ENCODE measurements at places on chromosomes 3 and 15.

DNA sequence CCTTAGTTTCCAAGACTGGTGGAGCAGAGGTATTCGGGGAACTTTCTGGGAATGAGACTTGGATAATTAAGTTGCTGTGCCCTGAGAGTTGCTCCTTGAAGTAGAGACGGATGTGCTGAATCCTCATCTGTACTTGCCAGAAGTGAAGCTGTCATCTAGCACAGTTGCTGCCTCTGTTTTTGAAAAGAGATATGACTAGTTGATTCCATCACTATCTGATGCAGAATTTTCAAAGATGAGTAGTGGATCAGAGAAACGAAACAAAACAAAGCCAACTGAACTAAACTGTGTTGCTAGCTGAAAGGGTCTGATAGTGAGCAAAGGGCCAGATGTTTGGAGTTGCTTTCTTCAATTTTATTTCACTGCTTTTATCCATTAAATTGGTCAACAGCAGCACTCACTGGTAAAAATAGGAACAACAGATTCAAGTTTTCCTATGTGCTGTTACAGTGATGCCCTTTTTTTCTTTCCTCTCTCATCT, 52.7 kb downstream of the MITF start:
- DNase-seq = no peak

DNA sequence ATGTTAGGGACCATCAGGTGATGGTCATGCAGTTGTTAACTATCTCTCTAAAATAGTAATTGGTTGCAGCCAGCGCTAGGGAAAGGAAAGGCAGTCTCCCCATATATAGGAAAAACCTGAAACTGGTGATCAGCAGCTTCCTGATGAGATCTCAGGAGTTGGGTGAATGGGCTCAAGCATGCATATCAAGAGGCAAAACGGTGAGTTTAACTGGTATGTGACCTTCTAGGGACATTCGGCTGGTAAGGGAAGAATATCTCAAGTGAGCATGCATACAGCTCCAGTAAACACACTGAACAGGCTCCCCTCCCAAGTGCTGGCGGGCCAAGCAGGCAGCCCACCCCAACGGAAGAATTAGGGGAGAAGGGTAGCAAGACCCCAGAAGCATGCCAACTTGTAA, 49.3 kb upstream of the ROBO2 start:
- DNase-seq = no peak

- peak; percentile 50 for DNase-seq
Observed at GRCh38 chr15:85854345-85855097, 59.8 kb upstream of the KLHL25 start.

DNA sequence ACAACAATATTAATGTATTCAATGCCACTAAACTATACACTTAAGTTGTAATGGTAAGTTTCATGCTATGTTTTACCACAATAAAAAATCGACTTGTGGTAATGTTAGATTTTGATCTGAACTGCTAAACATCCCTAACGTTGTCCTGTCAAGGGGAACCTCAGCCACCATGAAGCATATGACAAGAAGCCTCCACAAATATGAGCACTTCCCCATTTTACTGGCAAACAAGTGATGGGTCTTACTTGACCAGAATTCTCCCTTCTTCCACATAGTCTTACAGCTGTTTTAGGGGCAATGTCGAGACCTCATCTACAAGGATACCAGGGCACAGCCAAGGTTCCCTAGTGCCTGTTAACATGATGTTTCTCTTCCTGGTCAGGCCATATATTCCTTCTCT, 124.2 kb upstream of the ABI3BP start:
- no peak for DNase-seq

- no peak for DNase-seq
Observed at GRCh38 chr3:136350557-136350956, 100.4 kb downstream of the PCCB start.

DNA sequence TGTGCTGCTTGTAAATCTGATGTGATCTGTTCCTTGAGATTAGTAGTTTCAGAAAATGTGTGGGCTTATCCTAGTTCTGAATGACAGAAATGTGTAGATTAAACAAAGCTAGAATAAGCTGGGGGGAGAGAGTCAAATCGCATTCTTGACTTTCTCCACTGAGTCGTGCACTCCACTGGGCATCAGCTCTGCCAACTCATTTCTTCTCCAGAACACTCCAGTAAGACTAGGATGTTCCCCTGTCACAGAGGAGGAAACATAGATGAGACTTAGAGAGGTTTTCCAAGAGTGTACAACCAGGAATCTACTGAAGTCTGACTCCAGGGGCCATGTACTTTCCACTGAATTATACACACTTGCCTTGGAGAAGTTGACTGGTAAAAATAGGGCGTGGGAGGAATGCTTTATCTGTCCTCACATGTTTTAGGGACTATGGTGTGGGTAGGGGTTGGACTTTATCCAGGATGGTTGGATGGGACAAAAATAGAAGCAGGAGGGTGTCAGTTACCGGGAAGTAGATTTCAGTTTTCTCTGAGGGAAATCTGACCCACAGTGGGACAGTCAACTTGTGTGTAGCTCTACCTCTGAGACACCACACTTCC, 298.2 kb downstream of the UBE2E2 start:
- DNase-seq = no peak

GRCh38 chr3:116264546-116265319, 180.6 kb downstream of the LSAMP start:
- no peak for DNase-seq

GRCh38 chr3:158109804-158110657, at the start of gene RSRC1:
Gene RSRC1, plus strand, starts transcription at chr3:158110089. Its CDS starts 12,016 bp downstream, at chr3:158122105.
- peak; percentile 75 for DNase-seq

- no peak for DNase-seq
Observed at GRCh38 chr3:9339761-9340471, 22.9 kb upstream of the THUMPD3 start.

DNA sequence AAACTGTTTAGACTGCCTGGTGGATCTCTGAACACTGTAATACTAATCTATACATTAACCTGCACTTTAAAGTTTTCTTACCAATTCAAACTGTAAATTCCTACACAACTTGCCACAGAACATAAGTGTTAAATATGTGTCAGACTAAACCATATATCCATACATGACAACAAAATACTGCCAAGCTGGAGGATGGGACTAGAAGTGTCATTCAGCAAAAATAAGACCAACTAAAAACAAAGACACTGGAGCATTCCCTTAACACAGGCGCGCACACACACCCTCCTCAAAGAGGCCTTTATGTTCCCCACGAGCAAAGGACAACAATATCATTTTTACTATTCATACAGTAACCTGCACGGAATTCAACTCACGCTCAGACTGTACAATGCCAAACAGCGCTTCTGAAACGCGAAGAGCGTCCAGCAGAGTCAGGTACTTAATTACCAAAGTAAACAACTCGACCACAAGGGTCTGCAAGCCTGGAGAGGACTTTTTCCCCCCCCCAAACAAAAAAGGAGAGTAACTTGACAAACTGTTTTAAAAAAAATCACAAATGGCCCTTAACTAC, 1.1 kb downstream of the DCUN1D1 start:
- DNase-seq = no peak

DNA sequence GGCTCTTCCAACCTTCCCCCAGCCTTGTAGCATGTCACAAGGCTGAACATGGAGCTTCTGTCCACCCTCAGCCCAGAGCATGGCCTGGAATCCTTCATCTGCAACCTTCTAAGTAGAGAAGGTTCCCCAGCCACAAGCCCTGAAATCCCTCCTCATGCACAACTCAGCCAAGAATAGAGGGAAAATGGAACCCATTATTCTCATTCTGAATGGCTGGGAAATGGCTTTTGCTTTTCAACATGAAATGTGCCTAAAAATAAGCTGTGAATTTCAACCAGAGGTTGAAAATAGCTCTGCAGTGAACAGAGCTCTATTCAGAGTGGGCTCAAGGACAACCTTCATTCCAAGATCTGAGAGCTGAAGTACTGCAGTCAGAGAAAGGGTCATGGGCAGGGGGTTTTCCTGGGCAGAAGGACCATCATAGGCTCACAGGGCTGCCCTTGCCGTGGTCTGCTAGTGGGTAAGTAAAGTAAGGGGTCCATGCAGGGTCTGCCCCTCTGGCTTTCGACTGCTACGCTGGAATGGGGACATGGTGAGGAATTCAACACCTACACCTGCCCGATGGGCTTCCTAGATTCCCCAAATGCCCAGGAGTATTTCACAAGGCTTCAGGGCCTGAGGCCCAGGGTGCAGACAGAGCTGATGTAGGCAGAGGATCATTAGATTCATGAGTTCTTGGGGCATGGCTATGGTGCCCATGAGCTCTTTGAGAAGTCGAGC, 35.9 kb downstream of the POC1A start:
- DNase-seq = no peak

- DNase-seq = no peak
Observed at GRCh38 chr3:147758771-147759170, 349.6 kb downstream of the ZIC1 start.

GRCh38 chr3:45932112-45932511, 11.2 kb upstream of the CXCR6 start:
- DNase-seq = no peak

DNA sequence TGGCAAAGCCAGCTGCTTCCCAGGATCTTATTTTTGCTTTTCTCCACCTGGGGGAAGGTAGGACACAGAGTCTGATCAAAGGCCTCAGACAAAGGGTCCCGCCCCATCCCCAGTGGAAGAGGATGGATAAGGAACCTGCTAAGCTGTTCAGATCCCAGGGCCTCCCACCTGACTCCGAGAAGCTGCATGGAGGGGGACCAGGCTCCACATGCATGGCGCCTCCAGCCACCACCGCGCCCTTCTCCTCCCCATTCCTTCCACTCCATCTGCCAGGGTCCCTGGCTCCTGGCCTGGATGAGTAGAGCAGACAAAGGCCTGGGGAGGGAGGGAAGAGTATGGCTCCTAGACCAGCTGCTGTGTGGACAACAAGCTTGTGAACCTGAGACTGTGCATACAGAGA, 20.0 kb upstream of the CRABP1 start:
- no peak for DNase-seq

DNA sequence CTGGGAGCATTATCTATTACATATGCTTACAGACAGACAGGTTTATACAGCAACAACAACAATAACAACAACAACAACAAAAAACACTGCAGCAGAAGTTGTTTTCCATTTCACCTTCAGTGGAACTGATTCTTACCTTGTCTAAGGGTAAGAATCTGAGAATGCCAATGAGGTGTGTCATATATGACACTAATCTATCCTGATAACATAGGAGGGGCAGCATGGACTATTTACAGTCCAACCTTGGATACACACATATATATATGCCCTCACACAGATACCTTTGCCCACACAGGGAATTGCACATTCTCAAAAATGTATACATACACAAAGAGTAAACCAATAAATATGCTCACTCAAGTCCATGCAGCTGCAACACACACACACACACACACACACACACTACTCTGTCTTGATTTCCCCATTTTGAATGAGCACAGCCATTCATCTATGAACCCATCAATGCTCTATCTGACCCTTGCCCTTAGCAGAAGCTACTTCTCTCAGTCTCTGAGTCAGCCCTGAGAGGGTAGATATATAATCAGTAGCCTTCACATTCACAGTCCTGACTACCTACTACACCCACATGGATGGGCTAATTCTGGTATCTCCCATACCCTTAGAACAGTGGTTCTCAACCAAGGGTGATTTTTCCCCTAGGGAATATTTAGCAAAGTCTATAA, 9.7 kb upstream of the TRANK1 start:
- DNase-seq = no peak

DNA sequence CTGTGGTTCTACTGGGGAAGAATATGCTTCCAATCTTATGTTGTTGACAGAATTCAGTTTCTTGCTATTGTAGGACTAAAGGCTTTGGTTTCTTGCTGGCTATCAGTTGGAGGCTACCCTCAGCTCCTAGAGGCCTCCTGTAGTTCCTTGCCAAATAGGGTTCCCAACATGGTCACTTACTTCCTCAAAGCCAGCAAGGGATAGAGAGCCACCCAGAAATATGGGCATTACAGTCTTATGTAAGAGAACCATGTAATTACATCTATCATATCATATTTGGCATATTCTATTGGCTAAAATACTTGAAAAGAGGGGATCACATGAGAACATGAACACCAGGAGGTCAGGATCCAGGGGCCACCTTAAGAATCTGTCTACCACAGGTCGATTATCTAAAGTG, 6.2 kb upstream of the COX17 start:
- no peak for DNase-seq

DNA sequence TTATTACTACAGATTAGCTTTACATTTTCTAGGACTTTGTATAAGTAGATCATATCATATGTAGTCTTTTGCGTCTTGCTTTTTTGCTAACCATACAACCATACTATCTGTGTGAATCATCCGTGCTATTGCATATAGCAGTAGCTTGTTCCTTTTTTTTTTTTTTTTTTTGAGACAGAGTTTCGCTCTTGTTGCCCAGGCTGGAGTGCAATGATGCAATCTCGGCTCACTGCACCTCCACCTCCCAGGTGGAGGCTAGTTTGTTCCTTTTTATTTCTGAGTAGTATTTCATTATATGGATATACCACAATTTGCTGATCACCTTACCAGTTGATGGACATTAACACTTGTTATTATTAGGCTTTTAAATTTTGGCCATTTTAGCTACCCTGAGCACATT, 54.5 kb upstream of the TBL1XR1 start:
- DNase-seq = no peak

- DNase-seq = no peak
Observed at GRCh38 chr3:110485389-110485788, 586.2 kb upstream of the NECTIN3 start.

DNA sequence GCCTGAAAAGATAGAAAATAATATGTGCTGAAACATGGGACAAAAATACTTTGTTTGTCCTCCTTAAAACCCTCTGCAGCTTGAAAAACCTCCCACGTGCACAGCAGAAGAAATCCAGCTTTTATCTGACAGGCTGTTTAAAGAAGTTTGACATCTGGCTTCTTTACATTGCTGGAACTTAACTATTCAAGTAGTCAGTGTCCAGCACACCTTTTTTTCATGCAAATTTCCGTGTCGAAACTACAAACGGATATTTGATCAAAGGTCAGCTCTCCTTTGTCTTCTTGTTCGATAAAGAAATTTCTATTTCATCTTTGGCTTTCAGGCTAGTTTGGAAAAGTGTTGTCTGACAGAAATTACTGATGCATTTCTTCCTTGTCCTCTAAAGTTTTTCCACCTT, 66.8 kb upstream of the KBTBD8 start:
- DNase-seq = no peak

- DNase-seq = no peak
Observed at GRCh38 chr3:2938711-2939110, 171.5 kb downstream of the IL5RA start.

GRCh38 chr3:149152420-149152819, 23.0 kb downstream of the HPS3 start:
- DNase-seq = no peak

GRCh38 chr3:113158171-113158570, 53.2 kb upstream of the BOC start:
- DNase-seq = no peak

All from CD4-positive, alpha-beta T cell treated with Interleukin-6 for 4 hours (primary cell).